Fibroblast of the aortic adventitia (primary cell): ENCODE measurements at places on chromosomes 4 and X. TPM values are rescaled to one million over a fixed set of nuclear protein-coding genes. Genes with fewer than 3 reads are reported as not detected.

NUDT6 gene
- 8.5 and 12.8 TPM in 2 replicates for total RNA-seq

HEPH gene
- total RNA-seq: 29.5 and 52.8 TPM in 2 replicates

SYN1 gene
- total RNA-seq: 0.09 TPM in 1 of 2 replicates, not detected in the other

IRS4 gene
- not detected in 2 replicates for total RNA-seq

GRCh38 chr4:101977076-101977475 lies 186.5 kb downstream of the BANK1 start:
- DNase-seq: peak; percentile 99

DNA sequence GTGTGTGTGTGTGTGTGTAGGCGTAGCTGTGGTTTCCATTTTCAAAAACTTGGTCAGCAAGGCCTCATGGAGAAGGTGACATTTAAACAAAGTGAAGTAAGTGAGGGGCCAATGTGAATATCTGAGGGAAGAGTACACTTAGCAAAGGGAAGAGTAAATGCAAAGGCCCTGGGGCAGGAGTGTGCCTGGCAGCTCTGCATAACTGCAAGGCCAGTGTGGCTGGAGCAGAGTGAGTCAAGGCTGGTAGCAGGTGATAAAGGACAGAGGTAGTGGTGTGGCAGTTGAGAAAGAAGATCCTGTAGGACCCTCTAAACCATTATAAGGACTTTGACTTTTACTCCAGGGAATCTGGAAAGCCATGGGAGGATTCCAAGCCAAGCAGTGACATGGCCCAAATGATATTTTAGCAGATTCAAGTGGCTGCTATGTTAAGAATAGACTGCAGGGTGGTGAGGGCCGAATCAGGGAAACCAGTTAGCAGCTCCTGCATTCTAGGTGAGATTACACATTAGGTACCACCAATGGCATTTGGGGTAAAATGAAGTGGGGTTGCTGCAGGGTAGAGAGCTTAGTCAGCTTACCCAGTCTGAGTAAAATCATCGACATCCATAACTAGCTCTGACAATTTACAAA lies 5.9 kb upstream of the TBC1D1 start:
- no peak for DNase-seq

DNA sequence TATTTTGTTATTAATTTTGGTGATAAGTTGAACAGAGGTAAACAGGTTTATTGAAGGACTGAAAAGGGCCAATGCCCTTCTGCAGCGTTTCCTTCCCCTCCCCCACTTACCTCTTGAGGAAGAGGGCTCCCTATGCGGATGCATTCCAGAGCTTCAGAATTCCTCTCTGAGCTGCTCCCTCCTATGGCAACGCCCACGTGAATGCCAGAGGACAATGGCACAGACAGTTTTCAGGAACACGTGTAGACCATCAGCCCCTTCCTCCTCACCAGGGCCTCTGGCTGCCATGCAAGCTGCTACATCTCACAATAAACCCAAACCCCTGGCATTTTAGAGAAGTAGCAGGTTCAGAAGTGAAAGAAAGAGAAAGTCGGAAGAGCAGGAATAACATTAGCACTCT lies 127.9 kb downstream of the CHRDL1 start:
- DNase-seq: no peak
